ENCODE measurements at places on chromosomes 3 and 15. TPM values are rescaled to one million over a fixed set of nuclear protein-coding genes. Genes with fewer than 3 reads are reported as not detected.

Gene AGBL1
- not detected for total RNA-seq

Gene RASGRF1
- total RNA-seq: 0.18 TPM

Gene FGF12
- not detected for total RNA-seq

Gene PYGO1
- total RNA-seq: 18.5 TPM

Gene TMEM207
- total RNA-seq: not detected

Gene LMAN1L
- total RNA-seq: not detected

Gene TEX55
- not detected for total RNA-seq

Gene CD276
- 147 TPM for total RNA-seq

Gene FEZF2
- total RNA-seq: not detected

Gene SLC27A2
- not detected for total RNA-seq

Gene TMC3
- not detected for total RNA-seq

Gene SCG3
- total RNA-seq: not detected

Gene PIAS1
- total RNA-seq: 40.6 TPM

Gene NUP210
- 1.5 TPM for total RNA-seq

Gene IL17RD
- 2.9 TPM for total RNA-seq

All from osteocyte (in vitro differentiated cells).